Renal cortex interstitium (tissue), 15 donors: ENCODE measurements at places on chromosomes 4 and X.
A peak's percentile ranks its signal among the peaks of the same experiment; 100 is the strongest.

GRCh38 chrX:142076633-142077032, 128.5 kb downstream of the MAGEC2 start:
- DNase-seq = no peak

DNA sequence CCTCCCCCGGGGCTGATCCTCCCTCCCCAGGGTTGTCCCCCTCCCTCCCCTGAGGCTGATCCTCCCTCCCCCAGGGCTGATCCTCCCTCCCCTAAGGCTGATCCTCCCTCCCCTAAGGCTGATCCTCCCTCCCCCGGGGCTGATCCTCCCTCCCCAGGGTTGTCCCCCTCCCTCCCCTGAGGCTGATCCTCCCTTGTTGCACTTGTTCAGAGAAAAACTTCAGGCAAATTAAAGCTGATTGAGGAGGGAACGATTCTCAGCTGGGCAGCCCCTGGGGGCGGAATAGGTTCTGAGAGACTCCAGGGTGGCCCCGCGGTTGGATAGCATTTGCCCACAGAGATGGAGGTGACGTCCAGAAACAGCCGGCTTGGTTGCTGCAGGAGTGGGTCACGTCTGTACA, 110.7 kb upstream of the ADRA2C start:
- no peak for DNase-seq

- no peak for DNase-seq
These were observed 49.9 kb upstream of the XIAP start for GRCh38 chrX:123809854-123810375.

DNA sequence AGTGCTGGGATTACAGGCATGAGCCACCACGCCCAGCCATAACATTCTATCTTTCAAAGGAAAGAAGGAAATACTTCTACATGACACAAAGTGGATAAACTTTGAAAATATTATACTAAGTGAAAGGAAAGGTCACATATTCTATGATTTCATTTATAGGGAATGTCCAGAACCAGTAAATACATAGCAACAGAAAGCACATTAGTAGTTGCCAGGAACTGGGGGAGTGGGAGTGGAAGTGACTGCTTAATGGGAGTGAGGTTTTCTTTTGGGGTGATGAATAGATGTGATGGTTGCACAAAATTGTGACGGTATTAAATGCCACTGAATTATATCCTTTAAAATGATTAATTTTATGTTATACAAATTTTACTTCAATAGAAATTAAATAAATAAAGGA, 95.7 kb upstream of the IL15 start:
- DNase-seq = no peak

DNA sequence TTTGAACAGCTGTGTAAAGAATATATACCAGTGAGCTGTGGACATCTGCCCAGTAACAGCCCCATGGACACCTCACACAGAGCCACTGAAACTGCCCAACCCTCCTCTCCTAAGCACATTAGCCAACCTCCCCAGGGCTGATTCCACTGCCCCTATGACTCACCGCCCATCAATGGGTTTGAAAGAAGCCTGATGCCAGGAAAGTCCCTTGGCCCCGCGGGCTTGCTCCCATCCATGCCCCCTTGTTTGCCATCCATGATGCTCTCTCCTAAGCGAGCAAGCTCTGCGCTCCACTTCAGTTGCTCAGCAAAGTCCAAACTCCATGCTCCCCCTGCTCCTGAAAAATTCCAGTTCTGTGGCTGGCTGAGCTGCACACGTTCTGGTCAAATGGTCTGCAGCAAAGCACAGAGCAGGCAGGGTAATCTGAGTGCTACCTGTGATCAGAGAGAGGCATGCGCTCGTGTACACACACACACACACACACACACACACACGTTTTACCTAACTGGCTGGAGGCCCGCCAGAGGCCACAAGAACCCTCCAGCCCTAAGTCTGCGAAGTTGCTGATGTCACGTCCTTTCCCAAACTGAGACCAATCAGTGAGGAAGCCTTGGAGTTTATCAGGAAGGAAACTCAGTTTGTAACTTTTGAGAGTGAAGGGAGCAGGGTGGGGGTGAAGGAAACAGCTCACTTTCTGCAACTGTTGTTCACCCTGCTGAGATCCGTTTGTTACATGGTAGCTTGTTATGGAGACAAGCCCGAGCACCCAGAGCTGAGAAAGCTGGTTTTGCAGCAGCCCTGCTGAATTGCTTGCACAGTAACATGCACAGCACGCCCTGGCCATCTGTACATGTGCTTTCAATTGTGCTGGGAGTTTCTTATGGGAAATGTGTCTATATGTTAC, at the start of gene ASB9:
Gene ASB9 (minus strand): TSS at position 466 of the 904 bp plus-strand sequence. CDS start 209 bp downstream, at position 257.
- DNase-seq = peak; percentile 41

DNA sequence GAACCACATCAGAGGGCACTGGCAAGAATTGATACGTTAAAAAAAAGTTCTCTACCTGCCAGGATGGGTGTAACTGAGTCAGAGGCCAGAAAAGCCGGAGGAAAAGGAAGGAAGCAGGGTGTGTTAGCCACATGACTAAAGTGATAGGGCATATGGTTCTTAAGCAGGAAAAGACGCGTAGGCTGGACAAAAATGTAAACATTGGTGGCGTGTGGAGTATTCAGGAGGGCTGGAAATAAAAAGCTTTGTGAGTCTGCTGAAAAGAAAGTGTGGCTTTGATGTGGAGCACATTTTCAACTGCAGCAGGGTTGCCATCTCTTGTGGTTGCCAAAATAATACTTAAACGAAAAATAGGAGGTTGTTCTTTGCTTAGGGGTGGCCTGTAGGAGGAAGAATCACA, 186.5 kb upstream of the RPL34 start:
- no peak for DNase-seq

DNA sequence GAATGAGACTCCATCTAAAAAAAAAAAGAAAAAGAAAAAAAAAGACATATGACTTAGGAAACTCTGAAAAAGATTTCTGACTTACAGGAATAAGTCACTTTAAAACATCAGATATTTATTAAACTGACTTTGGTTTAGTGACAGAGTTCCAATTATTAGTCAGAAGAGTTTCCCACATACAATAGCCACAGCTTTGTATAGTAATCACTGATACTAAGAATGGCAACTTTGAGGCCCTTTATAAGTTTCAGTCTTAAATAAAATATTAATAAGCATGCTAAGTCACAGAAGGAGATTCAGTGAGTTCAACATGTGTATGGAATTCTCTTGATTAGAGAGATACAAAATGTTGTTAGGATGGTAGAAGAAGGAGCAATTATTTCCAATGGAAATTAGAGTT, 652.3 kb upstream of the AMOT start:
- no peak for DNase-seq

- no peak for DNase-seq
These were observed 15.5 kb upstream of the GPR82 start for GRCh38 chrX:41708486-41708885.

GRCh38 chr4:5203309-5203992, 152.2 kb downstream of the STK32B start:
- no peak for DNase-seq

- DNase-seq = no peak
These were observed 224.5 kb upstream of the GPRIN3 start for GRCh38 chr4:89531932-89532640.

- no peak for DNase-seq
These were observed 133.4 kb downstream of the KLHL8 start for GRCh38 chr4:87087015-87087414.

DNA sequence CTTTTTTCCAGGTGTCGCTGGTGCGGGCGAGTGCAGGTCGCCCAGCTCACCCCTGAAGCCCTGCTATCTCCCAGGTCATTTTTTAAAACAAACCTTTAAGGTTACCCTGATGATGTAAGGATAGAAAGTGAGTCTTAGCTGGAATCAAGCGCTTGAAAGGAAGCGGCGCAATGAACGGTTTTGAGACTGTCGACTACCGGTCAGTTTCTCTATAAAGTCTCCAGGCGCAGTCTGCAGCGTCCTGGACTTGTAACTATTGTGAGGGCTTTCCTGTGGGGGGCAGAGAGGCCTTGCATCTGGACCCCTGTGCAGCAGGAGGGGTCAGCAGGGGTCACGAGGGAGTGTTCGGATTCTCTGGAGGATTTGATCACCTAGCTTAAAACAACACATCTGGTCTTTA, 1.6 kb downstream of the KIT start:
- DNase-seq = no peak

- no peak for DNase-seq
These were observed 148.7 kb downstream of the SPATA18 start for GRCh38 chr4:52199574-52200338.

DNA sequence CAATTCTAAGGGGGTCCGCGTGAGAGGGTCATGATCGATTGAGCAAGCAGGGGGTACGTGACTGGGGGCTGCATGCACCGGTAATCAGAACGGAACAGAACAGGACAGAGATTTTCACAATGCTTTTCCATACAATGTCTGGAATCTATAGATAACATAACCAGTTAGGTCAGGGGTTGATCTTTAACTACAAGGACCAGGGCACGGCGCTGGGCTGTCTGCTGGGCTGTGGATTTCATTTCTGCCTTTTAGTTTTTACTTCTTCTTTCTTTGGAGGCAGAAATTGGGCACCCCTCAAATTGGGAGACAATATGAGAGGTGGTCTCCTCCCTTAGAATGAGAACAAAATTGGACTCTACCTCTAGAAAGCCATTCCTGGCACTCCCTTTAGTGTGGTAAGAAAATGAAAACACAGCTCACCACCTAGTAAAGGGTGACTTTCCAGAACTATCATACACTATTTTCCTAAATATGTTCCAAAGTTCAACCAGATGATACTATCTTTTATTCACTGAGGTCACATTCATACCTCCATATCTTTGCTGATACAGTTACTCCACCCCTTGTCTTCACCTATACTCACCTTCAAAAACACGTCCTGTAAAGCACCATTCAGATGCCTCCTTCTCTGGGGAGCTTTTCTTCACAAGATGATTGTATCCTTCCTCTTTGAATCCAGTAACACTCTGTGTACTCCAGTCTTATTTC, 1058.3 kb upstream of the SLIT2 start:
- DNase-seq = no peak

GRCh38 chr4:17301869-17302268, 210.0 kb downstream of the QDPR start:
- no peak for DNase-seq

DNA sequence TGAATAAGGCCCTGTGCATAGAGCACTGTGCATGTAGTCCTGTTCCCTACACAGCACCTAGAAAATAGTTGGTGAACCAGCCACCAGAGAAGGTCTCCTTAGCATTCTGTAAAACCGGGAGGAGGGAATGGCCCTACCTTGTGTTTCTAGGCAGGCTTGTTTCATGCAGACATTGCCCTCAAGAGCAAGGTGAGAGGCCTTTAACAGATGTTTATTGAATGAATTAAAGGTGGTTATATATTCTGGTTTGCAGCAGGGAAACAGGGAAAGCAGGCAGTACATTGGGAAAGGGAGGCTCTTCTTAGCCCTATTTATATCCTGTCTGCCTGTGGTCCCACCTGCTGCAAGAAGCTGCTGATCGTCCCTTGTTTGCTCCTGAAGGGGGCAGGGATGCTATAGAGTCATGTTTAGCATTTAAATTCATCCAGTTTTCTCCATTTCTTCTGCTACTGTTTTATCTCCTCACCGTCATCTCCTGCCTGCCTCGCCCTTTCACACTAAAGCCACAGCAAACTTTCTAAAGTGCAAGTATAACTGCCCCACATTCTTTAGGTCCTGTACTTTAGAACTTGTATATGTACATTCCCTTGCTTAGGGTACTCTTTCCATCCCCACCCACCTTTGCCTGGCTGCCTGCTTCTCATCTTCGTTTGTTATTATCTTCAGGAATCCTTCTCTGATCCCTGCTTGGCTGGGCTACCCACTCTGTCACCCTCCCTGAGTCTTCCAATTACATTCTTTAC, 60.3 kb downstream of the EGF start:
- DNase-seq = no peak

DNA sequence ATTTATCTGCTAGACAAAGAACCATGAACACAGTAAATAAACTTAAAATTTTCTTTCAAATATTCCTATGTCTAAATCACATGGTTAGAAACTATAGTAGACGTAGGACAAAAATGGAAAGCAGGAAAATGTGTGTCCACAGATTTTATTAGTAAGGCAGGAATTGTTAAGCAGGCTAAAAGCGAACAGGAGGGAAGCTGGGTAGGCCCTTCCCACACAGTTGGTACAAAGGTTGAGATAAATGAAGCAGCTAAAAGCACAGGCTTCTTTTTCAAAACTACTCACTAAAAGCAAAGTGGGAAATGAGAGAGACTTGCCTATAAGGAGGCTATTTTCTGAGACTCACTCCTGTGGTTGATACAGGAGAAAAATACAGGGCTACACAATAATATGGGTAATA, 108.1 kb upstream of the PABPC4L start:
- no peak for DNase-seq

- DNase-seq = no peak
These were observed 35.6 kb downstream of the STEEP1 start for GRCh38 chrX:119529345-119530276.

- no peak for DNase-seq
These were observed 21.5 kb upstream of the HMGB3 start for GRCh38 chrX:150961631-150962030.

DNA sequence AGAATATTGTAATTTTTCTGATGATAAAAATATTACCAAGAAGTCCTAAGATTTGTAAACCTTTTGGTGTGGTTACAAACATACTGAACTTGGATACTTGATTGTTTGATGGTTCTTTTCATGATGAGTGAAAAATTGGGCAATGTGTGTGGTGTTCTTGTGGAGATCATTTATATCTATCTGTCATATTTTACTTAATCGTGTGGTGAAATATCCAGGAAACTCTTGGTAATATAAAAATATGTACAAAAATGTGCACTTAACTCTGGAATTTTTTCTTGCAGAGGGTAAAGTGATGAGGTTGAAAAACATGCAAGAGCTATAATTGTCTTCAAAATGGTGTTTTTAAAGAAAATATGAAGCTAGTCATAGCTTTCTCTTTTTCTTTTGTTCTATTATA, 2.8 kb downstream of the DCUN1D4 start:
- no peak for DNase-seq

DNA sequence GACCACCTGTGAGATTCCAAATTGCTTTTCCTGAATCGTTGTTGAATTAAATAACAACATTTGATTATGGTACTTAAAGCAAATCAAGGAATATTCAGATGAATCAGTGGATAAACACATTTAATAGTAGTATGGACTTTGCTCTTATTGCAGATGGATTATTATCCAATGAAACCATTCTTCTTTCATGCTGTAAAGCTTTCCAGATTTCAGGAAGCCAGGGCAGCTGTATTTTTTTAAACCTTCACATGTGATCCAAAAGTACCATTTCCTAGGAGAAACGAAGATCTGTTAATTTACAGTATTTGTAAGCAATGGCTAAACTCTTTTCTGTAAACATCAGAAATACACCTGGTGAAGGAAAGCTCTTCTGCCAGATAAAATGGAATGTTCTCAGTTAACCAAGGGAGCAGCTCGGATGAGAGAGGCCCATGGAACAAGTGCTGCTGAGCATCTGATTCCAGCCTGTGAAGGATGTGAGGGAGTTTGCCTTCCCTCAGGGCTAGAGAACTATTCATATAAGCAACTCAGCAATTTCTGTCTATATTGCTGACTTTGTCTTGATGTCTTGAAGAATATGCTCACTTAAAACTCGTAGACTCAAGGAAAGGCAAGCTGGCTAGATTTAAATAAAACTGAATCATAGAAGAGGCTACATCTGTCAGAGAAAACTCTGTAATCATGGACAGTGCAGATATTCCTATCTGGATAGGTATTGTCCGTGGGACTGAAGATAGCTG, 94.4 kb upstream of the LIMCH1 start:
- no peak for DNase-seq
